ENCODE measurements at places on chromosomes 2 and 18.

DNA sequence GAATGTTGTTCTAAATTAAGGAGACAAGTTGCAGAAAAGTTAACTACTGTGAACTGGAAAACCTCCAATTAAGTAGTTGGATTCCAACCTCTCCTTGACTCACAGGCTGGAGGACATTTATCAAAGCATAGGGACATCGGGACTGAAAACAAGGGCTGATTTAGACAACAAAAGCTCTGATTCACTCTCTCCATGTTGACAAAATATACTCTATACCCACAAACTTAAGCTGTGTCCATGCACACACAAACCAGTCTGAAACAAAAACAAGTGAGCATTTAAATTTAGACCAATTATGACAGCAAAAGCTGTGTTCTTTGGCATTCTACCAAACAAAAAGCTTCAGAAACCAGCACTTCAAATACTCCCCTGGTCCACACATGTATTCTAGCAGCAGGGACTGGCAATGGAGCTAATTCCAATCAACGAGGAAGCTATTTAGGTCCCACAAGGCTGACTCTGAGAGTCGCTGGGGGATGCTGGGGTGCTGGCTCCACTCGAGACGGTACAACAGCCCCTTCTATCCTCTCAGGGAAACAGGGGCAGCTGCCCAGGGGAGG lies 71.4 kb downstream of the NXPH2 start:
- DNase-seq = no peak

DNA sequence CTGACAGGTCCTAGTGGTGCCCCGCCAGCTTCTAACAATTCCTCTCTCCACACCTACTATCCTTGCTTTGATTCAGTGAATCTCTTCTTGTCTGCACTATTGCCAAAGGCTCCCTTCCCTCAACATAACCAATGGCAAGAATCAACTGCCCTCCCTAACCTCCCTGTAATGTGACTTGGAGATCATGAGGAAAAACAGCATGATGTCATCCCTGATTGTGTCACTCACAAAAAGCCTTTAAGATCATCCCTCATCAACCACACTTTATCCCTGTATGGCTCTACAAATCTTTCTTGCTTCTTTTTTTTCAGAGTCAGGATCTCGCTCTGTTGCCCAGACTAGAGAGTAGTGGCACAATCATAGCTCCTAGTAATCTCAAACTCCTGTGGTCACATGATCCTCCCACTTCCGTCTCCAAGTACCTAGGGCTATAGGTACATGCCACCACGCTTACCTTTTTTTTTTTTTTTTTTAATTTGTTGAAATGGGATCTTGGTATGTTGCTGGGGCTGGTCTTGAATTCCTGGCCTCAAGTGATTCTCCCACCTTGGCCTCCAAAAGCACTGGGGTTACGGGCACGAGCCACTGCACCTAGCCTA lies 19.7 kb downstream of the SAP130 start:
- no peak for DNase-seq

- DNase-seq = no peak
Measured at GRCh38 chr2:30481323-30481800, 34.3 kb downstream of the LCLAT1 start.

- DNase-seq = no peak
Measured at GRCh38 chr2:123578016-123578415, 447.1 kb upstream of the CNTNAP5 start.

All from right renal cortex interstitium (tissue), 3 donors.